Stromal cell of bone marrow (primary cell): ENCODE measurements at places on chromosomes 12 and 14.

DNA sequence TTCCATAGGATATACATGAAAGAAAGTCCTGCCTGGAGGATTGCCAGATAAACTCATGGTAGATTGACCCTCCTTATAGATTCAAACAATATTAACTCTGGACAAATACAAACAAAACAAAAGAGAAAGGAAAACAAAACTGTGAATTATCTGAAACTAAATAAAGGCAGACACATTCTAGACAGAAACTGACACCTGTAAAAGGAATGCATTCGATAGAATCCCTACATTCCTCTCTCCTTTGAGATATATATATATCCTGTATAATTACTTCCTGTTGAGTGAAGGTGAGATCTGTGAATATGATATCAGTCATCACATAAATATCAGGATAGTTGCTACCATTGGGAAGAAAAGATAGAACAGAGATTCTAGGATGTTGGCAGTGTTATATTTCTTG lies 948.4 kb upstream of the ATXN7L3B start:
- no peak for DNase-seq

DNA sequence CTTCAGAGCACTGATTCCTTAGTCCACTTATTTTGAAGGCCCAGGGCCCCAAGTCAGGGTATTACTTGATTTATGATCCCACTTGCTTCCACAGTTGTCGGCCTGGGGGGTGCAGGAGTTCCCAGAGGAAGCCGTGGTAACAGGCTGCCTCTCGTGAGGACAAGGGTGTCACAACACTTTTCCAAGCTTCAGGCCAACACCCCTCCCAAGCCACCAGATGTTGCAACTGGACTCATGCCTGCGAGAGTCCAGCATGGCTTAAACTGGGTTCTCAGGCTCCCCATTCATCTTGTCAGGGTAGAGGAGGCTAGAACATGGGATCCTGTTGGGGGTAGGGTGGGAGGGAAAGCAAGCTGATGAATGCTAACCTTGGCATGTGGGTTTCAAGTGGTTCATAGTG lies 56.1 kb downstream of the BMP4 start:
- DNase-seq = no peak

GRCh38 chr14:84456946-84457345 lies 1073.0 kb upstream of the FLRT2 start:
- no peak for DNase-seq

DNA sequence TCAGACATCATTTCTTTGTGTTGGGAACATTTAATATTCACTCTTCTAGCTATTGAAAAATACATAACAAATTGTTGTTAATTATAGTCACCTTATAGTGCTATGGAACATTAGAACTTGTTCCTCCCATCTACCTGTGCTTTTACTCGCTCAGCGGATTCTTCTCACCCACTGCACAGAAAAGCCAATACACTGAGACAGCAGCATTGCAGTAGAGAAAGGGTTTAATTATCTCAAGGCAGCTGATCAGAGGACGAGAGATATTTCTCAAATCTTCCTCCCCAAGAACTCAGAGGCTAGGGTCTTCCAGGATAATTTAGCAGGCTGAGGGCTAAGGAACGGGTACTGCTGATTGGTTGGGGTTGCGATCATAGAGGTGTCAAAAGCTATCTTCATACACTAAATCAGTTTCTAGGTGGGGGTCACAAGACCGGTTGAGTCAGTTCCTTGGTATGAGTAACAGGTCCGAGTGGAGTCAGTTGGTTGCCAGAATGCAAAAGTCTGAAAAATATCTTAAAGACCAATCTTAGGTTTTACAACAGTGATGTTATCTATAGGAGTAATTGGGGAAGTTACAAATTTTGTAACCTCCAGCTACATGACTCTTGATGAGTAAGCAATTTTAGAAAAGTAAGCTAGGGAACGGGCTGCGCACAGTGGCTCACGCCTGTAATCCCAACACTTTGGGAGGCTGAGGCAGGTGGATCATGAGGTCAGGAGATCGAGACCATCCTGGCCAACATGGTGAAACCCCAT lies 173.1 kb downstream of the FBXL14 start:
- DNase-seq = no peak

GRCh38 chr12:57129889-57130288 lies 1.6 kb downstream of the LRP1 start:
- DNase-seq = peak; percentile 71

- no peak for DNase-seq
Observed at GRCh38 chr14:87286826-87287225, 706.2 kb downstream of the GALC start.

DNA sequence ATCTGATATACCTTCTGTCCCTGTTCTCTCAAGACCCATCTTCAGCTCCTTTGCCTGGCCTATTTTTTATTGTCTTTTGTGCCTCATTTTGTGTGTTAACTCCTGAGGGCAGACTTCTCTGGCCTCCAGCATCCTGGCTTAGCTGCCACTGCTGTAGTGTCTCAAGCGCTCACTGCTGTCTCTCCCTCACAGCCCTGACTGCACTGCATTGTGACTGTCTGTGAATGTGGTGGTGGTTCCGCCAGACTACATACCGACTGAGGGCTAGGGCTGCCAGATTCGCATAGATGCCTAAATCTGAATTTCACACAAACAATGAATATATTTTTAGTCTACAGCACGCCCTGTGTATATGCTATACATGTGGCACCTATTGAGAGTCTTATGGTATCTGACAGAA lies 1088.9 kb upstream of the TMEM132C start:
- DNase-seq = no peak
